DMS79 treated with DMSO at 0.1 percent for 48 hours (cell line): ENCODE measurements at places on chromosomes 12 and 14.

GRCh38 chr14:33704481-33704880 lies 246.4 kb downstream of the EGLN3 start:
- peak; percentile 32 for DNase-seq

GRCh38 chr12:98788396-98788795 lies 143.3 kb downstream of the APAF1 start:
- no peak for DNase-seq

GRCh38 chr12:24565300-24565699 lies 383.6 kb downstream of the BCAT1 start:
- no peak for DNase-seq

DNA sequence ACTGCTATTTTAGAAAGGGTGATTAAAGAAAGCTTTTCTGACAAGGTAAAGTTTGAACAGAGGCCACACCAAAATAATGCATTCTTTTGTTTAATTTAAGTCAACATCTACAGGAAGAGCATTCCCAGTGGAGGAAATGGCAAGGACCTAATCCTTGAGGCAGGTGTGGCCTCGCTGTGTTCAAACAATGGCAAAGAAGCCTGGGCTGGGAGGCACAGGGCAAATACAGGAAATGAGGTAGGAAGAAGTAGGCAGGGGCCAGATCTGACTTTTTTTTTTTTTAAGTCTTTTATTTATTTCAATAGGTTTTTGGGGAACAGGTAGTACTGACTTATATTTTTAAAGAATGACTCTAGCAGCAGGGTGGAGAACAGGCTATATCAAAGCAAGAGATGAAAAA lies 53.5 kb downstream of the ARMH4 start:
- DNase-seq: no peak

GRCh38 chr12:66860752-66861750 lies 182.2 kb upstream of the GRIP1 start:
- peak; percentile 32 for DNase-seq
